ENCODE measurements at places on chromosomes 2 and 18.

DNA sequence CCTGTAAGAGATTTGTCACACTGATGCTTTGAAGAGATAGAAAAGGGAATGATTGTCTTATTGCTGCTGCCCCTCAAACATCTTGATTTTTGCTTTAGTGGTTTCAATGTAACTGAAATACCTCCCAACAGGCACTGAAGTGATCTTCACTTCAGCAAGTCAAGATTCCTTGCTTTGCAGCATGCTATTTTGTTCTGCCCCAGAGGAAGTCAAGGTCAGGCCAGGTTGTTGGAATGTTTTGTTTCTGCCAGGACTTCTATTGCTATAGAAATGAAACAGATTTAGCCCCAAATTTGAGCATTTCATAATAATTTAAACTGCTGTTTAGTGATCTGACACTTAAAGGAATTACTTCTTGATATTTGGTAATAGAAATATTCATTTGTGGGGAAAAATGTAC lies 277.6 kb downstream of the ZNF804A start:
- DNase-seq, result no peak

DNA sequence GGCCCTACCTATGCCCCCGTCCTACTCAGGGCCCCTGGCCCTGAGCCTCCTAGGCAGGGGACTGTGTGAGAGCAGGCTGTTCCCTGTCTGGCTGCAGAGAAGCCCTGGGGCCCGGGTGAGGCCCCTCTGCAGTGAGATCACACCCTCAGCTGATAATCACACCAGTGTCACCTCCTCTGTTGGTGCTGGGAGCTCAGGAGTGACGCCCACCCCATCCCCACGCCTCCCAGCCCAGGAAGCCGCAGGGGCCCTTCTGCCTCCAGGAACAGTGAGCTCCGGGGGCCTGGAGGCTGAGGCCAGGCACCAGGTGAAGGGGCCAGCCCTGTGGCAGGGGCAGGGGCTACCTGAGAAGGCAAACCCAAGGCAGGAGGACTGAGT lies 20.0 kb downstream of the KCNIP3 start:
- DNase-seq, result no peak

DNA sequence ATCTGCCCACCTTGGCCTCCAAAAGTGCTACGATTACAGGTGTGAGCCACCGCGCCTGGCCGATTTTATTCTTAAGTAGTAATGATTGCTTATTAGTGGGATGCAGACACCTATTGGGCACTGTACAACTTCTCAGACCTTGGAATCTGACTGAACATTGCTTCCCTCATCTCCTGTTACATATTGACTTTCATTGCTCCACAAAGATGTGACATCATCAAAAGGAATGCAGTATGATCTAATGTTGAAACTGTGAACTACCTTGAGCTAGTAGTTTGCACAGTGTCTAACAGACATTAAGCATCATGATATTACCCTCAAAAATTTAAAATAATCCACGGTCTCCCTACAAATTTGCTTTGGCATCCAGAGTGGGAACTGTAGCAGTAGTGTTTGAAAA lies 109.8 kb upstream of the SIX2 start:
- DNase-seq, result no peak

DNA sequence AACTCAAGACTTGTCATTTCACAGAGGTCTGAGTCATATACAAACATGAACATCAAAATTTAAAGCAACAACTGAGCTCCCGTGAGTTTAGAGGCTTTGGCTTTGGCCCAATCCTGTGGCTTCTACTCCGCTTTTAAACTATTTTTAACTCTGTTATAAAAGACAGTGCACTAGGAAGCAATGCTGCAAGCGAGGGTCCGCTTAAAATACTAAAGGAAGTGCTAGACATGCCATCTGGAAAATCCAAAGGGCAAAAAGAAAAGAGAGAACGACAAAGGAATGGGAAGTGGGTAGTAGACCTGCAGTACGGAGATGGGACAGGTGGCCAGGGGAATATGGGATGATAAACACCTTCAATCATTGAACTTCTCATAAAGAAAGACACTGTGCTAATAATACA lies 37.4 kb upstream of the MYT1L start:
- DNase-seq, result no peak
